ENCODE measurements at places on chromosomes 3 and 15. TPM values are rescaled to one million over a fixed set of nuclear protein-coding genes. Genes with fewer than 3 reads are reported as not detected.

The EFHB gene
- 1.6 TPM for total RNA-seq

The KLF15 gene
- 32.9 TPM for total RNA-seq

The PLSCR4 gene
- total RNA-seq = 12.3 TPM

The PRTG gene
- total RNA-seq = 51.6 TPM
